ENCODE measurements at places on chromosomes 12 and 14. TPM values are rescaled to one million over a fixed set of nuclear protein-coding genes. Genes with fewer than 3 reads are reported as not detected.

DNA sequence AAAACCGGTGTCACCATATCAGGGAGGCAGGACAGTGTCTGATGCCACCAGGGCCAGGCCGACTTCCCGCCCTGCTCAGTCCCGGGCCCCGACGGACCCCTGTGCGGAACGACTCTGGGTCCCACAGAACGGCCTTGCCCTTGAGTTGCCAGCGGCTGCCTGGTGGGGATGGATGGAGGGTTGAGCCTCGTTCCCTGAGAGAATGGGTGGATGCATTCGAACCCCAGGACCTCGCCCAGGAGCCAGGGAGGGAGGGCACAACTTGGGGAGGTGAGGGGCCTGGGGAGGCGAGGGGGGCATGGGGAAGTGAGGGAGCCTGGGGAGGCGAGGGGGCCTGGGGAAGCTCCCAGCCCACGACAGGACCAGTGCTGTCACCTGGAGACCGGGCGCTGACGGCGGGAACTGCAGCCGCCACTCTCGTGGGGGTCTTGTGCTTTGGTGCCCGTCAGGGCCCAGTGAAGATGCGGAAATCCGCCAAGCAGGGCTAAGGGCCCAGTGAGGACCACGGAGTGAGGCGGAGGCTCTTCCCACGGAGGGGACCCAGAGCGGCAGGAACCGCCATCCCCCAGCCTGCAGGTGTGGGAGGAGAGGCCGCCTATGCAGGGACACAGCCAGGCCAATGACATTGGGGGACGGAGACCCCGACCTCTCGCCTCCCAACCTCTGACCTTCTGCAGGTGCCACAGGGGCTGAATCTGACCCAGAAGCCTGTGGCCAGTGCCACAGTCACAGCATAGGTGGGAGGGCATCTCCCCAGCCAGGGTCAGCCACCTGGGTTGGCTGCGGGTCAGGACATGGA, 74.4 kb upstream of the GALNT9 start:
- no peak overlapping the region for H3K4me3 ChIP-seq
- DNase-seq = no peak
- no peaks in the 10 kb centered on the region for H3K36me3 ChIP-seq
- no peak overlapping the region for H3K27ac ChIP-seq
- no peaks in the 10 kb centered on the region for H3K4me1 ChIP-seq
- H3K27me3 ChIP-seq = no peaks in the 10 kb centered on the region

CD163 gene
- total RNA-seq = 5.3 TPM

- H3K36me3 ChIP-seq = peaks cover 8% of the 10 kb centered on the region
- H3K27me3 ChIP-seq = peaks cover 10% of the 10 kb centered on the region
- H3K27ac ChIP-seq = no peak overlapping the region
- H3K4me3 ChIP-seq = no peak overlapping the region
- peaks cover 24% of the 10 kb centered on the region for H3K4me1 ChIP-seq
These were observed 100.6 kb upstream of the GRIP1 start for GRCh38 chr12:66779466-66779865.

GRCh38 chr12:110314308-110314707, 33.3 kb downstream of the ATP2A2 start:
- DNase-seq = no peak
- H3K4me1 ChIP-seq = peaks cover 31% of the 10 kb centered on the region
- peaks cover 27% of the 10 kb centered on the region for H3K36me3 ChIP-seq
- no peaks in the 10 kb centered on the region for H3K27me3 ChIP-seq
